Inflammatory macrophage treated with lipopolysaccharide for 1 hour (primary cell): ENCODE measurements at places on chromosomes 16 and 17.

- peak; percentile 50 for DNase-seq
These were observed 572 bp downstream of the PSMB6 start for GRCh38 chr17:4796552-4796920.

- peak; percentile 71 for DNase-seq
These were observed 28.2 kb upstream of the DNAI2 start for GRCh38 chr17:74245871-74246270.

DNA sequence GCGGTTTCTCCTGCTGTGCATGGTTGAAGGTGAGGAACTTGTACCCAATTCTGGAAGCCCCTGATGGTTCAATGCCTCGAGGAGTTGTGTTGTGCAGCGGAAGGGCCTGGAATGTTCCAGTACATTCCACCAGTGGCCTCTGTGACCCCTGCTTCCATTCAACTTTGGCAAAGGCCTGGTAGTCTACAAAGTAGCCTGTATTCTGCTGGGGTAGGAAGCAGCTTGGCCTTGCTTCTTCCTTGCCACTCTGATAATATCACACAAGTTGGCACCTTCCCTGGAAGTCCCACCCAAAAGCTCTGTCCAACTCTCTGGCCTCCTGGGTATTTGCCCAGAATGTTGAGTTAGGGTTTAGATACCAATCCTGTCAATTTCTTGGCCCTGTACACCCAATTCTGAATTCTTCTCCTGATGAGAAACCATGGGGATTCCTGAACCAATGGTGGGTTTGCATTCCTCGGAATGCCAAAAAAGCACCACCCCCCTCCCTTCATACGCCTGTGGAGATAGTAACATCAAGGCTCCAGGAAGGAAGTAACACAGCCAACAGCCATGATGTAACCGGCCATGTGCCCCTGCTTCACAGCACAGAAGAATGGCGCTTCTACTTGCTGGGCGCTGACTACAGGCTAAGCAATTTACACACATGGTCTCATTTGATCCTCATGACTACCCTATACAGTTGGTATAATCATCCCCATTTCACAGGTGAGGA, 11.8 kb upstream of the FAM117A start:
- no peak for DNase-seq

DNA sequence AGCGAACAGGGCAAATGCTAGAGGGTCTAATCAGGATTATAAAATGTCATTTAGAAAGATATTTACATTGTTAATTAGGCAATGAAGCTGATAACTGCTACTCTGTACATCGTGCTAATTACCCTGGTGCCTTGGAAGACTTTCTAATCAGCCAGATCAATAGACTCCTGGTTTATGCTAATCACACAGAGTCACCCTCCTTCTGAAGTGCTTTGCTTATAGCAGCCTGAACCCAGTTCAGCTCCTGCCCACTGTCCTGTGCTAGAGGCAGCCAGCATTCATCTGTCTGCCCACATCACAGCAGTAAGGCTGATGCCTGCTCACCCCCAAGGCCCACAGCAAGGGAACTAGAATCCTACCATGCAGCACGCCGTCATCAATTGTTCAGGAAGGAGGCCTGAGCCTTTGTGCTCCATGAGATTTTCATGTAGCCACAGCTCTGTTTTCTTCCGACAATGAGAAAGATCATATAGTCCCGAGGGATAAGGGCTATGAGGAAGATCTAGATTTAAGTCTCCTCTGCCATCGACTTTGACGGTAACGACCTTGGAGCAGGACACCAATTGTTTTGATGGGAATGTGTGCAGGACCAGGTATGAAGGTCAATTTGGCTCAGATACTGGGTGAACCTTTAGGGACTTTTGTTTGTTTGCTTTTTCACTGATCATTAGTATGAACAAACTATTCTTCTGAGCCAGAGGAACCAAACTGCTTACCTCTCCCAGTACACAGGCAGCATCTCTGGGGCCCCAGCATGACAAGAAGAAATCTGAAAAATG, 12.5 kb upstream of the LYRM9 start:
- no peak for DNase-seq
